ENCODE measurements at places on chromosomes 11 and 22.

- no peak for DNase-seq
Measured at GRCh38 chr11:29518389-29519174, 498.2 kb downstream of the KCNA4 start.

DNA sequence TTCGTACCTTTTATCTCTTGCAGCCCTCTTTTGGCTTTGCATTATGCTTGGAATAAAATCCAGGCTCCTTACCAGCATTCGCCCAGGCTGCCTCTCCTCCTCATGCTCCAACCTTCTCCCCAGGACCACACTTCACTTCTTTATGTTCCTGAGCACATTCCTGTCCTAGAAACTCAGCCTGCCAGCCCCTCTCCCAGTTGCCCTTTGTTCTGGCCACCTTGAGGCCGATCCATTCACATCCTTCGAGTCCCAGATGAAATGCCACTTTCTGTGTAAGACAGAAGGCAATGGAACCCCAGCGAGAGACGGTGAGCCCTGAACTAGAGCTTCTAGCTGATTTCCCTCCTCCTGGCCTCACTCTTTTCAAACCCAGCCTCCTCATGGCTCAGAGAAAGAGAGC, 73.0 kb upstream of the NTM start:
- no peak for DNase-seq

DNA sequence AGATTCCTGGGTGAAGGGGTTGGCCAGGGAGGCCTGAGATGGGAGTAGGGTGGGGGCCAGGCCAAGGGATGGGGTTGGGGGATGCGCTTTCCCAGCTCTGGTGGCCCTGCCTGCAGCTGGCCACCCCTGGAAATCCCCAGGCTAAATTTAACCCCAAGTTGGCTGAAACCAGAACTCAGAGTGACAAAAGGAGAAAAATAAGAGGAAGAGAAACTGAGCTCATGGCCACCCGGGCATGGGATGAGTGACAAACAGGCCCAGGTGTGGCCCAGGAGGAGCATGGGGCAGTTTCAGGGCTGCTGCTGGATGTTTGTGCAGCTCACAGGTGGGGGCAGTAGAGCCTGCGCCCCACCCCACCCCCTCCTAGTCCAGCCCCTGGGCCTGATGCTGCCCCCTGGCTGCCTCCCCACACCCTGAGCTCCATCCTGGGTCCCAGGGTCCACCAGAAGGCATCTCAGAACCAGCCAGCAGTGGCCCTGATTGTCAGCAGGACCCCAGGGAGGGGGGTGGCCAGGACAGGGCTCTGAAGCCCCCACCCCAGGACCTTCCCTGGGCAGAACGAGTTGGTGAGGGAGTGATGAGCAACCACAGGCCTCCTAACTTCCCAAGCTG, 48.0 kb downstream of the IGLL5 start:
- DNase-seq = no peak

DNA sequence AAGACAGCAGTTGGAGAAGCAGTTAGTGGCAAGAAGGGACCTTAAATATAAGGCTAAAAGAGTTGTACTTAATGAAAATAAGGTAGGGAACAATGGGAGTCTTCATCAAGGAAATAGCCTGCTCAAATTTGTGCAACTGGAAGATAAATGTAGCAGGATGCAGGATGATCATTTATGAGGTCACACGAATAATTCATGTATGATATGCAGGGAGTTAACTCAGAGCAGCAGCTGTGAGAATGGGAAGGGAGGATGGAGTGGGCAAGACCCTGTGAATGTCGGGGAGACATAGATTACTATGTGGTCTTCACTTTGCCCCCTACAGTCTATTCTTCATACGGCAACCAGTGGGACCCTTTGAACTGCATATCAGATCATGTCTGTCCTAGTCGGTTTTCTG, 25.2 kb upstream of the BMAL1 start:
- DNase-seq = no peak

GRCh38 chr11:44199816-44200215, 104.3 kb downstream of the EXT2 start:
- no peak for DNase-seq

DNA sequence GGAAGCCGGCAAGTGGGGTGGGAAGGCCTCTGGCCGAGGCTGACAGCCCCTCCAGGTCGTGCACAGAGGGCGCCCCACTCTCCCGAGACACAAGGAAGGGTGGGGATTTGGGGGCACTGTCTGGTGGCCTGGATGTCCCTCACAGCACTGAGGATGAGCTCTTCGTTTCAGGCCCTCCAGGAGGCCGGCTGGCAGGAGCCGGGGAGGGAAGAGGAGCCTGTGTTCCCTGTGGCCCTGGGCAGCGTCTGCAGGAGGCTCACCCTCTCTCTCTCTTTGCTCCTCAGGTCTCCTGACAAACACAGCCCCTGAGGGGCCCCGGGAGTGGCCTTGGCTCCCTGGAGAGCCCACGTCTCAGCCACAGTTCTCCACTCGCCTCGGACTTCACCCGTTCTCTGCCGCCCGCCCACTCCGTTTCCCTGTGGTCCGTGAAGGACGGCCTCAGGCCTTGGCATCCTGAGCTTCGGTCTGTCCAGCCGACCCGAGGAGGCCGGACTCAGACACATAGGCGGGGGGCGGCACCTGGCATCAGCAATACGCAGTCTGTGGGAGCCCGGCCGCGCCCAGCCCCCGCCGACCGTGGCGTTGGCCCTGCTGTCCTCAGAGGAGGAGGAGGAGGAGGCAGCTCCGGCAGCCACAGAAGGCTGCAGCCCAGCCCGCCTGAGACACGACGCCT, 1078.0 kb downstream of the BRD1 start:
- DNase-seq = no peak

GRCh38 chr11:118227865-118228785, 3.3 kb upstream of the JAML start:
- DNase-seq = no peak

GRCh38 chr11:57728829-57729228, 12.5 kb upstream of the SELENOH start:
- DNase-seq = no peak

GRCh38 chr11:22337596-22338485, at the start of gene SLC17A6:
Gene SLC17A6 (plus strand): TSS chr11:22338381. CDS start chr11:22338534, 153 bp downstream.
- DNase-seq = no peak

GRCh38 chr22:49218142-49218541, 609.5 kb downstream of the BRD1 start:
- no peak for DNase-seq

DNA sequence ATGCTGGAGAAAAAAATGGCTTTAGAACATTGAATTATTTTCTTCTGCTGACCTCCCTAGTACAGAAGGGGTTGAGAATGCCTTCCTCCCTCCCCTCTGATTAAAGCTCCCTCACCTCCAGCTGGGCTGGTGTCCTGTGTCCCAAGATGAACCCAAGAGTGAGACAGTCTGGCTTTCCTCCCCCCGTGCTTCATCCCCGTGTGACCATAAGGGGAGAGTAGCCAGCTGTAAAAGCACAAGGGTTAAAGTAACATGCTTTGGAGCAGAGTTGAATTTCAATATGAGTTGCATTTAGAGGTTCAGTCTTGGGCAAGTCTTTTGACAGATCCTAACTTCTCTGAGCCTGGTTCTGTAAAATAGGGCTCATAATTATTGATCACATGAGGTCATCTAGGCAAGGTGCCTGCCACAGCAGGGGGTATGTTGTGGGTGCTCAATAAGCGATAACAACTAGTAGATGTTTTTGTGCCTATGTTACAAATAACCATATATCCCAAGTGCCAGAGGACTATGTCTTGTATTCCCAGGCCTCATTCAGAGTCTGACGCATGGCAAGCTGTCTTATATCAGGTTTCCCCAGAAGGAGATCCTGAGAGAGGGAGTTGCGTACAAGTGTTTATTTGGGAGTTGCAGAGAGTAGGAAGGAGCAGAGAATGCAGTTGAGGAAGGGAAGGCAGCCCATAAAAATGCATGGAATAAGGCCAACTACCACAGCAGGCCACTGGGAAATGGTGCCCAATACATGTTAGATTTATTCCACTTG, 4.1 kb downstream of the PRG2 start:
- no peak for DNase-seq

DNA sequence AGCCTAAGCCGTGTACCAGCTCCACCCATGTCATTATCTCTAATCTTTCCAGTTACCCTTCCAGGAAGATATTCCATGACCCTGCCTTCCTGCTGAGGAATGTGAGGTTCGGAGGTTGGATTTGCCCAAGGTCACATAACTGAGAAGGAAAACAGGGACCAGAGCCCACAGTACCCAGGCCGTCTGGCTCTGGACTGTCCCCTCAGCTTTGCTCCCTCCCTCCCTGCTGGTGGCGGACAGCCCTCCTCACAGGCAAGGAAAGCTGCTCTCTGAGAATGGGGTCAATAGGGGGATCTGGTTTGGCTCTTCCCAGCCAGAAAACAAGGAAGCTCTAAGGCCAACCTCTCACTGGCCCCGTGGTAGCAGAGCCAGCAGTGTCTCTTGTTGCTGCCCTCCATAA, 63.3 kb downstream of the SYN3 start:
- DNase-seq = no peak

DNA sequence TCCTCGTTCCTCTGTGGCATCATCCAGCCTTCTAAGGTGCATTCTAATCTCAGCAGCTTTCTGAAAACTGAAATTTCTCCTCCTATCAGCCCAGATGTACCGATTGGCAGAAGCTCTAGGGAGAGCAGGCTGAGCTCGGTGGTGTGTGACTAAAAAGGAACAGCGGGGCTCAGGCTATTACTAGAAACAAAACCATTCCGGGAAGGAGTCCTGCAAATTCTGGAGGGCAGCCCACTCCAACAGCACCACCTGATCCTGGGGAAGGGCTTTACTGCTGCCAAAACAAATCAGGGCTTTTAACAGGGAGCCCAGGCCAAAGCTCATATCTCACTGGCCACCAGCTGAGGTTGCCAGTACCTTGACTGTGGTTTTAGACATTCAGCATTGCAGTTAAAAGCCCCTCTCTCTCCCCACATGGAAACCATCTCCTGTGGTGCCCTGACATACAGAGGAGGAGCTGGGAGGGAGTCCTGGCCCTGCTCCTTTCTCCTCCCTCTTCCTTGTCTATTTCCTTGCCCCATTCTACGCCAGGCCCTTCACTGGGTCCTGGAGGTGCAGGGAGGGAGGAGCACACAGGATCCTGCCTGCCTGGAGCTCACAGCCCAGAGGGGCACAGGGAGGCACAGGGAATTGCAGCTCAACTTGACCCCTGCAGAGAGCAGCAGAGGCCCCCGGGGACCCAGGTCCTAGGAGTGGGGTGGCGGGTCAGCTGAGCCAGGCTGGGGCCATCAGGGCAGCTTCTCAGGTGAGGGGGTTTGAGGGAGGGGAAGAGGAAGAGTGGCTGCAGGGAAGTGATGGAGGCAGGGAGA, 889 bp downstream of the PLAAT4 start:
- DNase-seq = no peak

DNA sequence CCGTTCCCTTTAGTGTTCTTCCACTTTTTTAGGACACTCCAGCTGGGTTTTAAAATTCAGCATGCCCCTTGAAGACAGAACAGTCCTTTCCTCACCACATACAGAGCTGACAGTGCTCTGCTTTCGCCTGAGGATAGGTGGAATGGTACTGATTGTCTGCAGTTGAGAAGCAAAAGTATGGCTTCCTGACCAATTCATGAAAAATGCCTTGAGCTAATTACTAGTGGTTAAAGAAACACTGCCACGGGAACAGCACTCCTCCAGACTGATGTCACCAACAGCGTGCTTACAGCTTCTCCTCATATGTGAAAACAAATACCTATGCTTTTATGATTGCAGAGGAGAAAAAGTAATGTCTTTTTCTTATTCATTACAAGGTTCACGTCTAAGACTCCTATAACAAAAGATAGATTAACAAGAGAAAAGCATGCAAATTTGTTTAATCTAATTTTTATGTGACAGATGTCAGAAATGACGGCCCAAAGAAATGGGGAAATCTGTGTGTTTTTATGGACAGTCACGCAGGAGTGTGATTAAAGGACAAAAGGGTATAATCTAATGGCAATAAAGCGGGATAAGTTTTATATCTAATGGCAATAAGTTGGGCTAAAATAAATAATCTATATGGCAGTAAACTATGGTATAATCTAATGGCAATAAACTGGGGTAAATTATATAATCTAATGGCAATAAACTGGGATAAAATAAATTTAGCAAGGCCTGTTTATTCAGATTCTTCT, 123.4 kb upstream of the ARHGAP42 start:
- no peak for DNase-seq
